ENCODE measurements at places on chromosomes 4 and X.

DNA sequence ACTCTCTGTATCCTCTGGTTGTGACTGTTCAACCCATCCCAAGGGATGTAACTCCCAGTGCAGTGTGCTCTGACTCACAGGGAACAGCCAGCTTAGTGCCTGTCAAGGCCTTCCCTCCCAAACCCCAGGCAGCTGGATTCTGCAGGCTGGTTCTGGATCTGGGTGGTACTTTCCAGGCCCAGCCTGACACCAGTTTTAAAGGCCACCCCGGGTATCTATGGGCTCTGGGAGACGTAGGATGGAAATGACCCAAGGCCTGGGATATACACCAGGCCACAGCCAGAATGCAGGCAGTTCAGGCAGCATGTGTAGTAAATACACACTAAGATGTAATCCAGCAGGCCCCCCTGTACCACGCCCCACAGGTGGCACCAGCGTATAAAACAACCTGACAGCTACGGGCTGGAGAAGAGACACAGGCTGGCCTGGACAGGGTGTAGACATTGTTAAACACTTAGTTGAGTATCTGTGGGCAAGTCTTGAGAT, 64.2 kb downstream of the SPINK2 start:
- DNase-seq = no peak

- DNase-seq = no peak
These were observed 89.3 kb upstream of the CYLC1 start for GRCh38 chrX:83771664-83772063.

- no peak for DNase-seq
These were observed 47.9 kb downstream of the ATP8A1 start for GRCh38 chr4:42609051-42609450.

DNA sequence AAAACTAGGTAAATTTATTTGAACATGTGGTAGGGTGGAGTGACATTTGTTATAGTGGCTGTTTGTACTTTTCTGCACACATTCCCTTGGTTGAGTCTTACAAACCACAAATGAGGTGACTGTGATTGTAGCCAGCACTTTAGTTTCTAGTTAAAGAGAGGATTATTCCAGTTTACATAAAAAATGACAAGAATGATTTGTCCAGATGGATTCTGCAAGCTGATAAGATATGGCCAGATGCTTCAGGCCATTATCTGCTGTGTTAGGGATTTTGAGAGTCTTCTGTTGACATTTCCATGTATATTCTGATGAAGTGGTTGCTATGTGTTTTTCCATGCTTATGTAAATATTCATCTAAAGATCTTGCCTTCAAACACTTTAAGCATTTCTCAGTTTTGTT, 31.0 kb upstream of the PDE5A start:
- no peak for DNase-seq

- no peak for DNase-seq
These were observed 15.8 kb downstream of the EGF start for GRCh38 chr4:109928327-109929045.

DNA sequence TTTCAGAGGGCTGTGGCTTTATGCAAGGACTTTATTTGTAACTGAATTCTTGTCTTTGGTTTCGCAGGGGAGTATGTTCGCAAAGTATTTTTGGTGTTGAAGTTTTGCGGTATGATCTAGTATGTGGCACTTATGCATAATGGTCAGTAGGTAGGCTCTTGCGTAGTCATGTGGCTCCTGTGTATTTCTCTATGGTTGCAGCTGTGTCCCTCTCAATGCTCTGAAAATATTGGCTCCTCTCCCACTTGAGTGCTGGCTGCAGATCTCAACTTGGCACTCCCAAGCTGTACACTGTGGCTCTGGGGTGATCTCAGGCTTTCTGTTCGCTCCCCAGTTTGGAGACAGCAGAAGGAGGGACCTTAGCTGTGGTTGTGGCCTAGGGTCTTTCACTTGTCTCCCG, 24.8 kb downstream of the ARMCX5 start:
- DNase-seq = no peak

DNA sequence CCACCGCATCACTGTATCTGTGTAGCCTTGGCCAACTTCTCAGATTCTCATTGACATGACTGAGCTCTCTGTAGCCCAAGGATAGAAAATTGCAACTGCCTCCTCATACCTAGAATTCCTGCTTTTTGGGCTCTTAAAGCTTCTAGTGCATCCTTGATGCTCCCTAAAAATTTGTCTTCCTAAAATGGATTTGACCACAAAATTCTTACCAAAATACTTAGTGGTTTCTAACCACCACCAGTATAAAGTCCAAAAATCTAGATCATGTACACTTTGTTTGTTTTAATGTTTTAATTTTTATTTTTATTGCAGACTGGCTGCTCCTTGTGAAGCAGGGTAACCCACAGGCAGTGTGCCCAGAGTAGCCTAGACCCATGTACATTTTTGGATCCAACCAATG, 75.5 kb downstream of the TBC1D9 start:
- DNase-seq = no peak

GRCh38 chr4:78079726-78080430, 22.8 kb downstream of the FRAS1 start:
- DNase-seq = peak; percentile 95

GRCh38 chrX:141176586-141177451, at the start of gene LDOC1:
Gene LDOC1 (minus strand): TSS chrX:141177129. CDS start chrX:141177021, 108 bp downstream.
- DNase-seq = no peak

DNA sequence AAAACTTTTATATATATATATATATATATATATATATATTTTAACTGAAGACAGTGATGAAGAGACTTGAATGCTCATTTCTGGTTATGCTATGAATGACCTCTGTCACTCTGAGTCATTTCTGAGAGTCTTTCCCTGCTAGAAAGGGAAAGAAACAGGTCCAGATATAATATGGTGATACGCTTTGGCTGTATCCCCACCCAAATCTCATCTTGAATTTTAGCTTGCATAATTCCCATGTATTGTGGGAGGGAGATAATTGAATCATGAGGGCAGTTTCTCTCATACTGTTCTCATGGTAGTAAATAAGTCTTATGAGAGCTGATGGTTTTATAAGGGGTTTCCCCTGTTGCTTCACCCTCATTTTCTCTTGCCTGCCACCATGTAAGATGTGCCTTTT, 254.1 kb upstream of the IGFBP7 start:
- DNase-seq = no peak

- no peak for DNase-seq
These were observed 15.5 kb upstream of the HSD17B11 start for GRCh38 chr4:87406462-87406861.

GRCh38 chrX:110847334-110847733, 51.7 kb upstream of the CHRDL1 start:
- DNase-seq = peak; percentile 11

- DNase-seq = peak; percentile 14
These were observed 338.8 kb downstream of the BCOR start for GRCh38 chrX:39758791-39759525.

DNA sequence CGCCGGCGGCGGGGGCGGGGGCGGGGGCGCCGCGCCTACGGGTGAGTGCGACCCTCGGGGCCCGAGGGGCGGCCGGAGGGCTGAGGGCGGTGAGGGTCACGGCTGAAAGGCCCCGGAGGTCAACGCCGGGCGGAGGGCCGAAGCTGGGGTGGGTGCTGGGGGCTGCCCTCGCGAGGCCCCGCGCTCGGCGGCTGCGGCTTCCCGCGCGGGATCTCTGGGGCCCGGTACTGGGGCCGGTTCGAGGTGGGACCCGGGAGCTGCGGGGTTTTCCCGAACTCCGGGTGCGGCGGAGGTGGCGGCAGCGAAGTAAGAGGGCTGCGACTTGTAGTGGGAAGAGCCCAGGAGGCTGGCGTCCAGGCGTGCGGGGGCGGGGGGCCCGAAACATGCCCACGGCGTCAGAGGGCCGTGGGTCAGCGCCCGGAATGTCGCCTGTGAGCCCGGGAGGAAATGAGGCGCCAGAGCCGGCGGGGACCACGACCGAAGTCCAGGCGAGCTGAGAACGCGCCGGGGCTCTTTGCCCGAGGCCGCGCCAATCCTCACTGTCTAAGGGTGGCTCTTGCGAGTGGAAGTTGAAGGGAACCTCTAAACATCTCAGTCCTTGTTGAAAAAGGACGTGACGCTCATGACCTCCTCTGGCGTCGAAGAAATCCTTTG, 407 bp downstream of the IL13RA1 start:
- DNase-seq = no peak

- DNase-seq = no peak
These were observed 88.9 kb upstream of the RPL34 start for GRCh38 chr4:108531461-108531860.

DNA sequence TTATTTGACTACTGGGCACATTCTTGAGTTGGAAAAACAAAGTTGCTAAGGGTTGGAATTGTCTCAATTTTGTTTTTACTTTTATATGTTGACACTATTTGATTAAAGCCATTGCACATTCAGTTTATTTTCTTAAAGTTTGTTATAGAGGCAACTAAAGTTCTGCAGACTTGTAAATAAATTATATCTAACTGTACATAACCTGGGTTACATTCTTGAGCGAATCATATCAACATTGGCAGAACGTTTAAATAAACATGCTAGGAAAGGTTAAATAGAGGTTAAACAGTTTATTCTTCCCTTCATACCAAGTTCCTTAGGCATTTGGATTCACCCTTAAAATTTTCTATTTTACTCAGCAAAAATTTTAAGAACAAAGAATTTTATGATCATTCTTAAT, 74.5 kb downstream of the UCHL1 start:
- no peak for DNase-seq

DNA sequence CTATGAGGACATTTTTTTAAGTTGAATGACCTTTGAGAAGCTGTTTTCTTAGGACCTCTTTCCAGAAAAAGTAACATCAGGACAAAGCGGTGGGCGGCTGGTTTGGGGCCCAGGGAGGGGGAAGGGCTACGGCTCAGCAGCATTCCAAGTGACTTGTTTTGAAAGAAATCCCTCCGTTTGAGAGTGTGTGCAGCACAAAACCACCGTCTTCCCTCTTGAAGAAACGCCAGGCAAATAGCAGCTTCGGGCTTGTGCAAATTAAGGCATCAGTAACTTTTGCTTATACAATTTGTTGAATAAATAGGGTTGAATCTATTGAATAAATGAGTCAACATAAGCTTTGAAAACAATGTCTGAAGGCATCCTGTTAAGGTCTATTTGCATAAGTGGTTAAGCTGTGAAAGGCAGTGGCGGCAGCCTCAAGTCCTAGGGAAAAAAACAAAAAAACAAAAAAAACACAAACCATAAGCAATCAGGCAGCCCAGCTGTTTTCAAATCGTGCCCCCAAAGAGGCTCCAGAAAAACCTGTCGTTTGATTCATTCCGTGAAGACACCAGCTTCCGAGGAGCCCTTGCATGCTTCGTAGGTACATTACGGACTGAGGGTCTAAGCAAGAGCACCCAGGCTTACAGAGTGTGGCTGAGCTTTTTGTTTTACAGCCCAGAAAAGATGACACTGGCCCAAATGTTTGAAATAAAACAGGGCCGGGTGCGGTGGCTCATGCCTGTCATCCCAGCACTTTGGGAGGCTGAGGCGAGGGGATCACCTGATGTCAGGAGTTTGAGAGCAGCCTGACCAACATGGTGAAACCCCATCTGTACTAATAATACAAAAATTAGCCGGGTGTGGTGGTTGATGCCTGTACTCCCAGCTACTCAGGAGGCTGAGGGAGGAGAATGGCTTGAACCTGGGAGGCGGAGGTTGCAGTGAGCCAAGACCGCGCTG, 103.7 kb downstream of the CRLF2 start:
- DNase-seq = no peak

DNA sequence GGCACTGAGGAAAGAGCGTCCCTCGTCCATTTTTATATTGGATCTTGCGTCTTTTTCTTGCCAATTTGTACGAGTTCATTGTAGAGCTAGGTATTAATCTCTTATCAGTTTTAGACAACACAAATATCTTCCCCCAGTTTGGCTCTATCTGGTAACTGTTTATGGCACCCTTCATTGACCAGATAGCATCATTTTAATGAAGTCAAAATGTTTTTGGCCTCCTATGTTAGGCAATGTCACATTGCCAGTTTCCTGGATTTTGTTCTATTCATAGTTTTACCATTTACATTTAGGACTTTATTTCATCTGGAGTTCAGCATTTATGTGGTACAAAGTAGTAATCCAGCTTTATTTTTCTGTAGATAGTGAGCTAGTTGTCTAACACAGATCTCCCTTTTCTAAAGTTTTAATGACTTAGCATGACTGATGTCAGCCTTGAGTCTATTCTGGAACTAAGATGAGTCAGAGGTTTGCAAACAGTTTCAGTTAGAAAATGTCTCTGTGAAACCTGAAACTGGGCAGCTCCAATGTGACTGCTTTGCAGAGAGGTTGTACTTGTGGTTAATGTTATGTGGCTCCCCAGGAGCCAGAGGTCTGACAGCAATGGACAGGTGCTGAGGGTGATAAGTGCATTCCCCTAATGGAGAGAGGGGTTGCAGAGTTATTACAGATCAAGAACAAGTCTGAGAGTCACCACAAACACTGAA, 5.3 kb upstream of the STBD1 start:
- DNase-seq = no peak

GRCh38 chrX:7891928-7892327, 35.3 kb downstream of the PNPLA4 start:
- DNase-seq = no peak

GRCh38 chrX:5595570-5595969, 633.1 kb downstream of the NLGN4X start:
- DNase-seq = no peak

GRCh38 chr4:8394061-8394519, 46.4 kb downstream of the ACOX3 start:
- DNase-seq = no peak

DNA sequence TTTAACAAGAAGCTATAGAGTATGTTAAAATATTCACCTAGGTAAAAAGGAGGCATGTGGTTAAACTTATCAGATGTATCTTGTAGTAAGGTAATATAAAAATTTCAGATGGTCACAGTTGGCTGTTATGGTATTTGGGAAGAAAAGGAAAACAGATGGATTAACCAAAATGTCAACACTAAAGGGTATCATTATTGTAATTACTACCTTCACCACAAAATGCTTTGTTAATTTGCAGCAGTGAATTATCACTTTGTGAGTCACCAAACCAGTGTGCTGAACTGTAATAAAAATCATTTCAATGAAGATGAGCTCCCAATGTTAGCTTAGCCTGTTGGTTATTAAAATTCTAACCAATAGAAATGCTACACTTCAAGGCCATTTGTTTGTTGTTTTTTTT, 233.9 kb downstream of the RPA4 start:
- no peak for DNase-seq

- no peak for DNase-seq
These were observed 14.5 kb downstream of the GAB1 start for GRCh38 chr4:143351149-143351691.

Data from NCI-H446 treated with DMSO at 0.1 percent for 48 hours (cell line).